ENCODE measurements at places on chromosomes 12 and 14.
A peak's percentile ranks its signal among the peaks of the same experiment; 100 is the strongest.

- DNase-seq: no peak
Observed at GRCh38 chr12:68479896-68480291, 130.8 kb upstream of the RAP1B start.

DNA sequence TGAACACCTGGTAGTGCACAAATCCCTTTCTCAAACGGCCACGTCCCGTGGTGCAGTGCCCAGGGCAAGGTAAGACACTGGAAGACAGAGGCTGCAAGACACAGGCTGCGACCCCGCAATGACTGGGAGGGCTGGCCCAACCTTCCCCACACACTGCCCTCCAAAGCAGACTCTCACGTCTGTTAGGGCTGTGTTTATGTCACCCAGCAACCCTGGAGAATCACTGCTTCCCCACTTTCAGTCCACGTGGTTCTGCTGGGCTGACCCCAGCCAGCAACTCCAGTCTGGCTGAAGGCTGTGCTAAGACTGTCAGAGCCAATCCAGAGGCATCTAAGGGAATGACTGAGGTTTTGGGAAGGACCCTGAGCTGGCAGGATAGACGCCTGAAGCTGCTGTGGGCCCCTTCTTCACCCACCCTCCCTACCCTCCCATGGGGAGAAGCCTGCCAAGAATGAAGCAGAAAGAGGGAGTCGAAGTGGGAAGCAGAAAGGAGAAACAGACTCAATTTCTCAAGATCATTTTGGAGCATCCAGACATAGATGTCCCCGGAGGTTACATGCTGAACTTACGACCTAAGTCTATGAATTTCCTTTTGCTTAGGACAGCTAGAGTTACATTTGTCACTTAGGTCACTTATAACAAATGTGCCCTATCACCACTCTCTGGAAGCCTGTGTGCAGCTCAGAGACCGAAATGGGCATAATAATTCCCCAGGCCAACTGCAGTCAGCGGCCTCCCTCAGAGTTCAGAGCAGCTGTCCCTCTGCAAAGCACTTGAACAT lies 11.7 kb downstream of the KDM2B start:
- no peak for DNase-seq

DNA sequence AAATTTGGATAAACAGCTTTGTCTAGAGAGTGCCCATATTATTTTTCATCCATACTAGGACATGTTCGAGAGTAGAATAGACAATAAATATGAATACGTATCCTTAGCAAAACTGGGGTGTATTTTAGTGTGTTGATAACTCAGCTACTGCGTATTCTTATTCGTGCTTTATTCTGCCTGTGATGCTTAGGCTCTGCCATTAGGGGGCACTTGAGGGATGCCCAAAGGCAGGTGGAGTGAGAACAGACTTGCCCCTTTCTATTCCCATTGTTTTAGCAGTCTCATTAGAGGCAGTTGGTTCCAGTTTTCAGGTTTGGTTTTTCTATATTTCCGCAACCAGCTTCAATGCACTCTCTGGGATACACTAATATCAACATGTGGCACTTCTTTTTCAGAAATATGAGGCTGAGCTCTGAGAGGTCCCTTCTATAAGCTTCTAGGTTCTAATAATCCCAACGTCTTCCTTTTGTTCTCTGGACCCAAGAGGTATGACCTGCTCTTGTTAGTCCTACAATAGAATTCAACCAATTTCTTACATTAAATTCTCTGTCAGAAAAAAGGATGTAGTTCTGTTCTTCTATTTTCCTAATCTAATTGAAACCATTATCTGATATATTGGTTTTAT lies 985.7 kb upstream of the FBXO33 start:
- DNase-seq: no peak

- DNase-seq: no peak
Observed at GRCh38 chr12:50537538-50537919, 32.7 kb downstream of the DIP2B start.

DNA sequence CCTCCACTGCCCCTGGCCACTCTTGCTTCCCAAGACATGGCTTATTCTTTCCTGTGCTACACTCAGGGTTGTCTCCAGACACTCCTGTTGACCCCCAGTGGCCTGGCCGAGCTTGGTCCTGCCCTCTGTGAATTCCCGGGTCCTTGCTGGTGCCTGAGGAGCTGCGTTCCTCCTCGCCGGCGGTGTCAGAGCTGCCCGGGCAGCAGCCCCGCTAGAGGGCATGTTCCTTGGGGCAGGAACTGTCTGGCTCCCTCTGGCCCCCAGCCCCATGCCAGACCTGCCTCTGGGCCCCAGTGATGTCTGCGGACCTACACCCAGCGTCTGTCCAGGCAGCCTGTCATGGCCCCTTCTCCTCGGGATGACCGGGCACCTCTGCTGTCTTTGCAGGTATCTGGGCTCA lies 68.4 kb downstream of the AACS start:
- DNase-seq: no peak

DNA sequence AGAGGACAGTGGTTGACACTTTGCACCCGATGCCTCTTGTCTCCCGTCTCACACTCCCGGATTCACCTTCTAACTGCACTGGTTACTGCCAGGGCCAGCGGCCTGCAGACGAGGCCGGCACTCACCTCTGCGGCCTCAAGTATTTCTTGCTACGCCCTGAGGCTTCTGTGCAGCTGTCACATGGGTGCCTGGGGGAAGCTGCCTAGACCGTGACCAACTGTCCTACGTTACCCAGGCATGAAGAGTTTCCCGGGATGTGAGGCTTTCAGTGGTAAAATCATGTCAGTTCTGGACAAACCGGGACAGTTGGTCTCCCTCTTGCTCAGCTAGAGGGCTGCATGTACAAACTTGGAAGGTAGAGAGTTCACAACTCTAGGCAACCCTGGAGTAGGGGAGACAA lies 274.5 kb downstream of the GLT1D1 start:
- DNase-seq: no peak

- DNase-seq: no peak
Observed at GRCh38 chr12:19245106-19245505, 115.6 kb downstream of the PLEKHA5 start.

DNA sequence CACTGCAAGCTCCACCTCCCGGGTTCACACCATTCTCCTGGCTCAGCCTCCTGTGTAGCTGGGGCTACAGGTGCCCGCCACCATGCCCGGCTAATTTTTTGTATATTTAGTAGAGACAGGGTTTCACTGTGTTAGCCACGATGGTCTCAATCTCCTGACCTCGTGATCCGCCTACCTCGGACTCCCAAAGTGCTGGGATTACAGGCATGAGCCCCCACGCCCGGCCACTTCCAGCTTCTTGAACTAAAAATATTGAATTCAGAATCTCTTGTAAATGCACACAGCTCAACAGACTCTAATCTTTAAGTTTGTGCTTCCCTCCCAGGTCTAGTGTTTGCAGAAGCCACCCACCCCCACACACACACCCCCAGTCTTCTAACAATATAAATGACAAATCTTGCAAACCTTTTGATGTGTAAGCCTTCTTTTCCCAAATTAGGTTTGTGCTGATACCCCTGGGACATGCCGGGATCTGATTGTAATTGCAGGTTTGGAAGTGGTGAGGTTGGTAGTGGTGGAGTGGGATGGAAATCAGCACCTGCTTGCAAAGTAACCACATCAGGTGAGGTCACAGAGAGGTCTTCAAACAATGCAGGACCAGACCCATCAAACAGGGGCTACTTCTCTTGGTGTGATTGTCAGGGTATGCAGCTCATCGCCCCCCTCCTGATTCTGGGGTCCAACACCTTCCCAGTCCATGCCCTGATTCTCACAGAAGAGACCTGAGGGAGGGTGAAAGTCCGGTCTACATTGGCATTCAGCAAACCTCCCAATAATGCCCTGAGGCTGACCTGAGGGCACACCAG lies 51.4 kb upstream of the GPR132 start:
- no peak for DNase-seq

GRCh38 chr12:75702477-75703093 lies 191.2 kb upstream of the KRR1 start:
- DNase-seq: peak; percentile 17

DNA sequence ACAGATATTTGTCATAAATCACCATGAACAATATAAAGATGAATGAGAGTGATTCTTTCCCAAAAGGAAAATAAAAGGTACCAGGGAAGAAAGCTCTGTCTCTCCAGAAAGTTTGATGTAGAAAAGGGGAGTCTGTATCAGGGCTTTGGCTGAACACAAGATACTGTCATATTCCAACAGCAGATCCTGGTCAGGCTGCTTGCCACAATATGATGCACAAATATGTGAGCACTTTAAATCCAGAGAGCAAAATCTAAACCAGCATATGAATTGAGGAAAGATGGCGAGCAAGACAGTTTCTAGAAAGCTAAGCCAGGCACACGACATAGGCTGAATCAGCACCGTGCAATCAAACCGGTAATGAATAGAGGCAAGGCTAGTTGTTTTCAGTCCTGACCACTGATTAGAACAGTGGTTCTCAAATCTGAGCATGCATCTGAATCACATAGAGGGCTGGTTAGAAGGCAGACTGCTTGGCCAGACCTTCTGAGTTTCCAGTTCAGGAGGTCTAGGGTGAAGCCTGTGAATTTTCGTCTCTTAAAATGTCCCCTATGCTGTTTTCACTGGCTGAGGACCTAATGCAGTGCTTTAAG lies 60.7 kb downstream of the PLCZ1 start:
- DNase-seq: no peak

DNA sequence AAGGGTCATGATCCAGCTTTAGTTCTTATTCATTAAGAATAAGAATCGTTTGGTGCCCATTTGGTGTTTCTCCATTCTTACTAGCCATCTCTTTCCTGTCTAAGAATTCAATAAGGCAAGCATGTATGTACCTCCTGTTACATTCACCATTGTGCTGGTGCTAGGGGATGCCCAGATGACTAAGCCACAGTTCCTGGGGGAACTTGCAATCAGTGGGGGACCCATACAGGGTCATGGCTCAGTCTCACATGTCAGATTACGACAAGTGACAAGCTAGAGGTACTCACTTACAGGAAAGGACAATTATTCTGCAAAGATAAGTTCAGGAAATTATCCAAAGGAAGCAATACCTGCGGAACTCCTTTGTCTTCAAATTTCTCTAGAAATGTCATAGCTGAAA lies 125.4 kb downstream of the STXBP6 start:
- DNase-seq: no peak

DNA sequence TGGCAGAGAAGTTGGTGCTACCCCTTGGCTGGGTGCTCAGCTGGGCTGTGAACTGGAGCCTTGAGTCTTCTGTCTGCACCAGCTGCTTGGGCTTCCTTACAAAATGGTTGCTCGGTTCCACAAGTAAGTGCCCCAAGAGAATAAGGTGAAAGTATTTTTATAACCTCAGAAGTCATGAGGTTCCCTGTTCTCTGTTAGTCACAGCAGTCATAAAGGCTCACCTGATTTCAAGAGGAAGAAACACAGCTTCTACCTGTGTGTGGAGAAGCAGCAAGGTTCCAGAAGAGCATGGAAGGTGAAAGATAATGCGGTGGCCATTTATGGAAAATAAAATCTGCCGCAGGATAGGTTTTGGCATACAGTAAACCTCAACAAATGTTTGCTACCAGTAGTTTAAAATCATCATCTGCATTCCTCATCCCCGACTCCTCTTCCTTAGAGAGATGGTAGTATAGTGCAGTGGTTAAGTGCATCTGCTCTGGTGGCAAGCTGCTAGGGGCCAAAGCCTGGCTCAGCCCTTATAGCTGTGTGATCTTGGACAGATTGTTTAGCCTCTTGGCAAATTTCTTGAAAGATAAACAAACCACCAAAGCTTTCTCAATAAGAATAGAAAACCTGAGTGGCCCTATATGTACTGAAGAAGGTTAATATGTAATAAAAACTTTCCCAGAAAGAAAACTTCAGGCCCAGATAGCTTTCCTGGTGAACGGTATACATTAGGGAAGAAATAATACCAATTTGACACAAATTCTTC lies 32.4 kb downstream of the TPCN1 start:
- no peak for DNase-seq

DNA sequence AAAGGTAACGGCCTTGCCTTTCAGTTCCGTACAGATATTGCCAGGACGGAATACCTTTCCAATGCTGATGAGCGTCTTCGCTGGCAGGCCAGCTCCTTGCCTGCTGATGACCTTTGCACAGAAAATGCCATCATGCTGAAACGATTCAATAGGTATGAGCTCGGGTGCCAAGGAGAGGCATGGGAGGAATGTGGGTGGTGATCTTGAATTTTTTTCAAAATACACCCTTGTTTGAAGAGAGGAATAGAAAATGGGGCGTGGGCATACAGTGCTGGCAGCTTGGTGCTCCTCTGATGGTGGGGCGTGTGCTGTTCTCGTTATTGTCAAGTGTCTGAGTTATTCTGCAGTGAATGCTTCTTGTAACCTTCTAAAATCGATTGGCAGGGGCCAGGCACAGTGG lies 52.5 kb downstream of the HSP90AA1 start:
- no peak for DNase-seq

DNA sequence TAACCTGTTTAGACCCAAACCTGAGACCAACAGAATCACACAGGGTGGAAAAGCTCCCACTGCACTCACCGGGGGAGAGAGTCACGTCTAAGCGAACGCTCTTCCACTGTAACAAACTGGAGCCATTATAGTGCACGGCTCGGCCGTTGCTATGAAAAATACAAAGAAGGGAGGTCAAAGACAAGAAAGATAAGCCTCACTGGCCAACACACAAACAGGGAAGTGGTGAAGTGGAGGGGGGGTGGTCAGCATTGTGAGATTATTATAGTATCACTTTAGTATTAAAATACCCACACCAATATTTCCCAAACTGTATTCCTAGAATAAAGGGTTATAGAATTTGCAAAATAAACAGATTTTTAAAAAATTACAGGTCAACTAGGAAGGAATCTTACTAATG lies 90.9 kb downstream of the TRAFD1 start:
- no peak for DNase-seq

GRCh38 chr14:49975799-49976198 lies 82.9 kb downstream of the ARF6 start:
- no peak for DNase-seq

DNA sequence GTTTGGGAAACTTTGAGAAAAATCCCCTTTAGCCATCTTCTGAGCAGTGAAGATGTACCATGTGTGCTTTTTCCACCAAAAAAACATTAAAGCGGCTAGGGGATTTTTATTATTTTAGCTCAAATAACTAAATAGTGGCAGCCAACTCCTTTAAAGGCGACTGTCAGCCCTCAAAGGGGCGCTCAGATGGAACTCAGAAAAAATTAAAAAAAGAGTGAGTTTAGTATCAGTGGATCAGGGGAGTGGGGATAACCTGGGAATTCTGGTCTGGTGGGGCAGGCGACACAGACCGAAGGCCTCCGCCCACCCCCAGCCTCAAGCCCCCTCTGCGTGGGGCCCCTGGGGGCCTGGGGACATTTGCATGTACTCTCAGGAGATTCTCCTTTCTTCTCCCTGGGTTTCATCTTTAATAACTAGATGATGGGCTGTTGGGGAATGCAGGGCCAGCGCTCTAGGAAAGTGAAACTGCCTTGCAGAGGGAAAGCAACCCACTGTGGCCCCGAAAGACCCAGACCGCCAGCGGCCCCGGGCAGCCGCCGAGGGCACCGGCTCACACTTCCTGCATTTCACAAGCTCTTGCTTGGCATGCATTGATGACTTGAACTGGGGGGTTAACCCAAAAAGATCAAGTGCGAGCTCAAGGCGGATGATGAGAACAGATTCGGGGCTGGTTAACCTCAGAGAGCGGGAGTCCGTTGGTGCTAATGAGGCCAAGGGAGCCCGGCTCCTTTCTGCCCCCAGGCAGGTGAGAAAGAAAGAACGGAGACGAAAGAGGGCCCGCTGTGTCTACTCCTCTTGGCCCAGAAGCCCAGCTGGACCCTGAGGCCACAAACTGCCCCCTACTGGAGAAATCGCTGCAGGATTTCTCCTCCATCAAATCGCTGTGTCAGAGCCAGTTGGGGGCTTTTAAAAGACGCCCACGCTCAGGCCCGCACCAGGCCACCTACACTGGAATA lies 7.3 kb upstream of the BATF start:
- DNase-seq: peak; percentile 55

Measured in central memory CD4-positive, alpha-beta T cell (primary cell).